Muscle of arm (tissue), 14 donors: ENCODE measurements at places on chromosomes 1 and 21.

DNA sequence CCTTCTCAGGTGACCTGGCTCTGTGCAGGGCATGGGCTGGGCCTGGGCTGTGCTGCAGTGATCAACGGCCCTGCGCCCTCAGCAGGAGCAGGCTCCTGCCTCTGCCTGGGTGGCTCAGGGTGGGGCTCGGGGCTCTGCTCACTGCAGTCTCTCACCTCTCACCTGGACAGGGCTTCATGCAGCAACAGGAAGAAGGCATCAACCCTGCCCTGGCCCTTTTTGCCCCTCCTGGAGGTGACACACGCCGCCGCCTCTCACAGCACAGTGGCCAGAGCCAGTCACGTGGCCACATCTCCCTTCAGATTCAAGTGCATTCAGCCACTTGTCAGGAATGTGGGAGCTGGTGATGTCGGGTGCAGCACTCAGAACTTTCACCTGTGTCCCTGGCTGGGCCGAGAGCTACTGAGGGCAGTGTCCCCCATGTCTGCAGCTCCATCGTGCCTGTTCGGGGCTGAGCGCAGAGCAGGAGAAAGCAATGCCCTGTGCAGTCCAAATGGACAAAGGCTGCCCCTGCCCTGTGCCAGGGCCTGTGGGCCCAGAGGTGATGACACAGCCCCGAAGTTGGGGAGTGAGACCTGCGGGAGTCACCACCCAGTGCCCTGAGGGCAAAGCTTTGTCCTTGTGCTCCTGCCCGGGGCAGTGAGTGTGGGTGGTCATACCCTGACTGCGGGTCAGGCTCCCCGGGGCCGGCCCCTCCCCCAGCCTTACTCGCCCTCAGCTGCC, 314.0 kb downstream of the PTPRU start:
- DNase-seq = no peak

DNA sequence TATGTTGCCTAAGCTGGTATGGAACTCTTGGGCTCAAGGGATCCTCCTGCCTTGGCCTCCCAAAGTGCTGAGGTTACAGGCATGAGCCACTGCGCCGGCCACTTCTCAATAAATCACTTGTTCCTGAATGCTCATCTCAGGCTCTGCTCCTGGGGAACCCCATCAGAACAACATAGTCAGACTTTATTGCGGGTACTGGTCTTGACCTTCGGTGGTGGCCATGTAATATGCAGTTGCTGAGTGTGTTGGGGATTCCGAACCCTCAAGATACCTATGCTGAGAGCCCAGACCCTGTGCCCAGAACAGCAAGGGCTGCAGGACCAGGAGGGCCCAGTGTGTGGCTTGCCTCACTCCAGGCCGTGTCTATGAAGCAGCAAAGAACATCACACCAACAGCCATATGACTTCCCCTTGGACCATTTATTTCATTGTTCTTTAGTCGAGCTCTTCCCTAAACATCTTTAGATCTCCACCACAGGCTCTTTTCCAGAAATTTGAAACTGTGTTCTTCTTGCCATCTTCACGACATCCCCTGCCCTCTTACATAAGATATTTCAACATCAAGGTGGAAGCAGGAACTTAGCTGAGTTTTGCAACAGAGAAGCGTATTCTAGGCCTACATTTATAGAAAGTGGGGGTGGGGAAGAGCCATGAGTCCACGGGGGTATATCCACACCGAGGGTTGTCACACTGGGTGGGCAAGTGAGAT, 12.7 kb upstream of the SDHB start:
- no peak for DNase-seq

DNA sequence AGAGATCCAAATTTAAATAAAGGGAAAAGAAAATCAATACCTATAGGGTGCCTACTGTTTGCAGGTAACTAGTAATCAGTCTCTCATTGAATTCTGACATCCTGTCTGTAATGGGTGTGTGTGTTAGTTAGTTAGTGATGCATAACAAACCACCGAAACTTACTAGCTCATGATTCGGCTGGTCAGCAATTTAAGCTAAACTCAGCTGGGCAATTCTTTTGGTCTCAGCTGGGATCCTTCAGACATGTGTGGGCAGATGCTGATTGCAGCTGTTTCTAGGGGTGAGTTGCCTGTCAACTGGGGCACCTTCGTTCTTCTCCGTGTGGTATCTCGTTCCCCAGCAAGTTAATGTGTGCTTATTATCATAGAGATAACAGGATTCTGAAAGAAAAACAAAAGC, 40.2 kb upstream of the ZNF124 start:
- no peak for DNase-seq

GRCh38 chr1:244214009-244214967, 163.2 kb downstream of the ZBTB18 start:
- peak; percentile 35 for DNase-seq

GRCh38 chr1:158249646-158250045, 4.6 kb upstream of the CD1A start:
- no peak for DNase-seq

- DNase-seq = no peak
These were observed 152.2 kb downstream of the HIVEP3 start for GRCh38 chr1:41766546-41766945.

DNA sequence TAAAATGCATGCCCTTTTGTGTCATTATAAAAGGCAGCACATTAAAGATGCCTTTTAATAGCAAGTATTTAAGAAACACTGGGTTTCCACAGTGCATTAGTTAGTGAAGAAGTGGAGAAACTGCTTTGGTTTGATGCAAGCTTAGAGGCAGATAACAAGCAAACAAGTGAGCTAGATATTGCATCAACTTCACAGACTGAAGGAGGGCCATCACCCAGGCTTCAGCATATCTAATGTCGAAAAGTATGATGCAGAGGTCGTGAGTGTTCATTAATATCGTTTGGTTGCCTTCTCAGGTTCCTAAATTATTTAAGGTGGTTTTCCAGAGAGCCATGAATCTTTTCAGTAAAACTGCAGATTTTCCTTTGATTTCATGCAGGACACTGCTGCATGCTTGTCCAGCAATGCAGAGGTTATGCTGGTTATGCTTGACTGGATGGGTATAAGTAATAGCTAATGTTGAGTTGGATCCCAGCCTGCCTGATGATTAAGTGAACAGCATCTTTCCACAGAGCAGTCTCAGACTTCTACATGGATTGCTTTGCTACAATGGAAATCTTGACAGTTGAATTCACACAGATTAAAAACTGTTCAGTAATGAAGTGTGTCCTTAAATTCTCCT, 69.7 kb upstream of the IPO9 start:
- DNase-seq = no peak

- no peak for DNase-seq
These were observed 60.7 kb upstream of the BTG3 start for GRCh38 chr21:17673261-17674020.

DNA sequence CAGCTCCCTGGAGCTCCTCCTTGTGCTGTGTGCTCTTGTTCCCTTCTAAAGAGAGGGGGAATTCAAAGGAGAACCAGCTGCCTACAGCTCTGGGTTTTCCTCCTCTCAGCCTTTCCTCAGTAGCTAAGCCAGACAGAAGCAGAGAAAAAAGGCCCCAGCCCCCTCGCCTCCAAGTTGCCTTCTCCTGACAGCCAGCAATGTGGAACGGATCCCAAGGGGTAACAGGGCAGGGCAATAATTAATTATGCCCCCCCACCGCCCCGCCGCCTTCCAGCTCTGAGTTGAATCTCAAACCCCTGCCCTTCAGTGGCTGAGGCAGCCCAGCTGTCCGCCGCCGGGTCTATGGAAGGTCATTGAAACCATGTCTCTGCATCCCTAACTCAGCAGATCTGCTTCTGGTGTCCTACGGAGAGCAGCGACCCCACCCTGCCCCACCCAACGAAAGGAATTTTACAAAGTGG, 69.0 kb upstream of the GOLT1A start:
- DNase-seq = no peak

DNA sequence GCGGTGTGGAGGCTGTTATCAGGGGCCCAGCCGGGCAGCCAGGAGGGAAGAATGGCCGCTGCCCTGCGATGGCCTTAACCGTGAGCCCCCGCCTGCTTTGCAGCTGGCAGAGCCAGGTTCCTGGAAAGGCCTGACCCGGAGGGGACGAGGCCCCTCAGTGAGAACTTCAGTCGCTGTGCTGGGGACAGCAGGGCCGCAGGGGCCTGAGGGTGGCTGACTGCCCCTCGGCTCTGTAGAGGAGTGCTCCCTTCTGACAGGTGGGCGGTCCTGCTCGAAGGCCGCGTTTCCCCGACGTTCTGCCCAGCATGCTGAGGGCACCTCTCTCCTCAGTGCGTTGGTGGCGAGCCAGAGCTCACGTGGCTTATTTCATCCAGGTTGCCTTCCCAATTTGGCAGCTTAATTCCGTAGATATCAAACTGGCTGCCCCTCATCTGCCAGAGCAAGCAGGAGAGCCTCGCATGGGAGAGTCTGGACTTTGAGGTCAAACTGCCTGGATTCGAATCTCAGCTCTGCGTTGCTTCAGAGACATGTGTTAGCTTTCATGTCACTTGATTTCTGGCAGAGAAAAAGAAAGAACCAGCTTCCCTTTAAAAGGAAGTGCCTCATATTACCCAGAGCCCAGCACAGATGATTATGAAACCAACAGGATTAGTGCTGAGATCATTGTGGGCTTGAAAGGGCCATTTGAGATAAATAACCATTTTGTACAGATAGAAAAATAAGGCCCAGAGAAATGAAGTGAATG, 239.8 kb downstream of the SDCCAG8 start:
- DNase-seq = no peak

- DNase-seq = peak; percentile 77
These were observed 144.4 kb upstream of the ZNF644 start for GRCh38 chr1:91166106-91166712.

- no peak for DNase-seq
These were observed 49.6 kb downstream of the ARID4B start for GRCh38 chr1:235278233-235278914.

- DNase-seq = no peak
These were observed 2.4 kb upstream of the IBA57 start for GRCh38 chr1:228163007-228163753.

- DNase-seq = no peak
These were observed 162.5 kb downstream of the TYW3 start for GRCh38 chr1:74895411-74895810.

- no peak for DNase-seq
These were observed 183.6 kb downstream of the GIPC2 start for GRCh38 chr1:78229344-78229743.

GRCh38 chr1:10640843-10641553, 155.4 kb downstream of the CASZ1 start:
- DNase-seq = no peak

GRCh38 chr1:187006896-187007295, 178.1 kb downstream of the PLA2G4A start:
- no peak for DNase-seq

DNA sequence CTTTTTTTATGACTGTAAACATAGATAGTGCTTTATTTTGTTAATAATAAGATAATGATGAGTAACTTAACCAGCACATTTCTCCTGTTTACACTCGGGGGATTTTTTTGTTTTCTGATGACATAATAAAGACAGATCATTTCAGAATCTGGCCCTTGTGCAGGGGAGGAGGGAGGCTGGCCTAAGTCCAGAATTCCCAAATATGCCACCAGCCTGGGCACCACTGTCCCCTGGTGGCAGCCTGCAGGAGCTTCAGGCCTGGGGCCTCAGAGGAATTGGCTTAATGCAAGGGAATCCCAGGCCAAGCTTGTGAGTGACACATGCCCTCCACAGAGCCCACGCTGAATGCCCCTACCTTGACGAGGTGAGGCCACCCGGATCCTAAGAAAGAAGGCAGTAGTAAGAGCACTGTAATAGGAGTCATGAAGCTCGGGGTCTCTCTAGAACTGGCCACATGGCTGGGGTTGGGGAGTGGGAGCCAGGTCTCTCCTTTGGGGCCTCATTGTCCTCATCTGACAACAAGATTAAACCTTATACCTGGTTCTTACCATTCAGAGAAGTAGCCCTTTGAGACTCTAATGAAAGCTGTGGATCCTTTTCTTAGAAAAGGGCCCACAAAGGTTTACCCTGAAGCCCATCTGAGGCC, 24.1 kb downstream of the ETNK2 start:
- DNase-seq = no peak

- no peak for DNase-seq
These were observed 147.1 kb downstream of the SLC45A1 start for GRCh38 chr1:8465013-8465412.

- no peak for DNase-seq
These were observed 21.6 kb upstream of the FHAD1 start for GRCh38 chr1:15225461-15225860.

DNA sequence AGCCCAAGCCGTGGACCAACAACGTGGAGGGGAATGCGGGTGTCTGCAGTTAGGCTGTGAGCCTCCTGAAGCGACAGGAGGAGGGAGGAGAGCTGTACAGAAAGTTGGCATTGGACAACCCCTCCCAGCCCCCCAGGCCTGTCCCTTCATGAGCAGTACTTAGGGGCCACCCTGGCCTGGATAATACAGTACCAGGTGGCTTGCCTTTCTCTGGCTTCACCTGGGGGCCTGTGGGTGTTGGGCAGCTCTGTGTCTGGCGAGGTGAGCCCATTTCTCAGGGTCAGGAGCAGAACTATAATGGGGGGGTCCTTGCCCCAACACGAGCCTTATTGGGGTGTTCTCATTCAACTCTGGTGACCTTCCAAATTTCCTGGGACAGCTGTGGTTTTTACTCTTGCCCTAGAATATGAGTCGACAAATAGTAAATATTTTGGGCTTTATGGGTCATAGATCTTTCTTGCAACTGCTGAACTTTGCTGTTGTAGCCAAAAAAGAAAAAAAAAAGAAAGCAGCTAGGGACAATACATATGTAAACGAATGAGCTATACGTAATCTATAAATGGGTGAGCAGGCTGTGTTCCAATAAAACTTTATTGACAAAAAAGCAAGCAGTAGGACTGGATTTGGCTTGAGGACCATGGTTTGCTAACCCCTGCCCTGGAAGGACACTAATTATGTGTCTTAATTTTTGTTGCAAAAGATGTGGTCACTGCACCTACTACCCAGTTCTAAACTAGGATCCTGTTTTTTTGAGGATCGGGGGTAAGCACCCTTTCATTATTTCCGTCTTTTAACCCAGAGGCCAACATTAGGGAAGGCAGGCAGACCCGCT, 11.4 kb downstream of the COQ8A start:
- no peak for DNase-seq

- DNase-seq = no peak
These were observed 18.2 kb upstream of the GNG5 start for GRCh38 chr1:84524590-84524989.

DNA sequence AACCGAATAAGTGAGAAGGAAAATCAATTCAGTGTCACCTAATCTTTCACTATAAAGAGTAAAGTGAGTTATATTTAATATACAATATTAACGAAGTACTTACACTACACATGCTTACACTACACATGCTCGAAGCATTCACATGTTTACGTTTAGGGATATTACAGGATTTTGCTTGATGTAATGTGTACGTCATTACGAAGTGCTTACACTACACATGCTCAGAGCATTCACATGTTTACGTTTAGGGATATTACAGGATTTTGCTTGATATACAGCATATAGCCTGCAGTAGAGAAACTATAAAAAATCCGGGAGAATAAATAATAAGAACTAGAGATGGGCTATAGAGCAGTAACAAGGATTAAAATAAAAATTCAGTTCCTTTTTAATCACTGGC, 538.8 kb upstream of the CXADR start:
- no peak for DNase-seq

DNA sequence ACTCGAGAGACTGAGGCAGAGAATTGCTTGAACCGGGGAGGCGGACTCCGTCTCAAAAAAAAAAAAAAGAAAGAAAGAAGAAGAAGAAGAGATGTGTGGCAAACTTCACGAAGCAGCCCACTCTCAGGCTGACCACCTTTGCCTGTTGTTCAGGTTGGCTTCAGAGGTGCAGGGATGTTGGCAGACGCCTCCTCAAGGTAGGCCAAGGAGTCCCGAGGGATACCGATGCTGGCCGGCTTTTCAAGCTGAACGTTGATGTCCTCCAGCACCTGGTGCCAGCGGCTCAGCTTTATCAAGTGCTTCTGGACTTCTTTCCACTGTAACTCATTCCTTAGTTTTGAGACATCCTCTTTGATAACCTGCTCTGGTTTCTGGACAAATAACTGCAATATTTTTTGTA, 243.8 kb upstream of the ADGRL2 start:
- no peak for DNase-seq
